ENCODE measurements at places on chromosomes 4 and X.
A peak's percentile ranks its signal among the peaks of the same experiment; 100 is the strongest.

- no peak for DNase-seq
Observed at GRCh38 chrX:132843363-132843762, 115.1 kb downstream of the HS6ST2 start.

GRCh38 chr4:173076903-173077634 is 91.5 kb upstream of the GALNT7 start:
- no peak for DNase-seq

GRCh38 chrX:136639506-136640176 is 8.3 kb upstream of the CD40LG start:
- no peak for DNase-seq

GRCh38 chr4:6991771-6992557 is 51.2 kb upstream of the TADA2B start:
- DNase-seq = peak; percentile 35

DNA sequence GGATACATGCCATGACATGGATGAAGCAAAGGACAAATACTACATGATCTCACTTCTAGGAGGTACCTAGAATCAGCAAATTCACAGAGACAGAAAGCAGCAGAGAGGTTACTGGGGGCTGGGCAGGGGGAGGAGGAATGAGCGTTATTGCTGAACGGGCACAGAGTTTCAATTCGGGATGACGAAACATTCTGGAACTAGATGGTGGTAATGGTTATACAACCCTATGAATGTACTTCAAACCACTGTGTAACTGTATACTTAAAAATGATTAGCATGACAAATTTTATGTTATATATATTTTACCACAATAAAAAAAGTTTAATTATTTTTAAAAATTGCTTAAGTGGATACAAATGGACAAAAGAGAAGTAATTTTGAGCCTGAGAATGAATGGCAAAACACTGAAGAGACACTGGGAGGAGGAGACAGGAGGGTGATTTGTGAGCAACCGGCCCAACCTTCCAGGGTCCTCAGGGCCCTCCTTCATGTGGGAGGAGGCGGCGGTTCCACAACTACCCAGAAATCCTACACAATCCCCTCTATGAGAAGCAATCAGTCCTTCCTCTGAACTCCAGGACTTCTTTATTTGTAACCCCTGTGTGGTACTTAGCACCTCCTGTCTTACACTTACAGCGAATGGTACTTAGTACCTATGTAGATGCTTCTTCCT is 14.1 kb downstream of the ACSL1 start:
- no peak for DNase-seq

DNA sequence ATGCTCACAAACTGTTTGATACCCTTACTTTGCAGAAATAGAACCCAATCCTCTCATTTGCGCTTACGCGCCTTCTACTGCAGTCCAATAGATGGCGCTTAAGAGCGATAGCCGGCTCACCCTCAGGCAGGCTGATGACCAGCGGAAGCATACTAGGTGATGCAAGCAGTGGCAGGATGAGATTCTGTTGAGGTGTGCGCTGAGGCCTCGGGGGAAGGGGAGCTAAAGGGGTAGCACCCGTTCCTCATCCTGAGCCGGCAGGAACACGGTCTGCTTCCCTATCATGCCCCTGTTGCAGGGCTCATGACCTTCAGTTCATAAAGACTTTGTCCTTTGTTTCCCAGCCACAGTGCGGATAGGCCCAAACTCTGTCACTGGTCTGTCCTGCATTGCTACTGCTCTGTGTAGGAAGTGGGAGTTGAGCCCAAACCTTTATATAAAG is 628.9 kb downstream of the TLL1 start:
- no peak for DNase-seq

- DNase-seq = no peak
Observed at GRCh38 chr4:13496605-13497004, 12.5 kb upstream of the RAB28 start.

- no peak for DNase-seq
Observed at GRCh38 chr4:156766846-156767245, 204.8 kb downstream of the PDGFC start.

DNA sequence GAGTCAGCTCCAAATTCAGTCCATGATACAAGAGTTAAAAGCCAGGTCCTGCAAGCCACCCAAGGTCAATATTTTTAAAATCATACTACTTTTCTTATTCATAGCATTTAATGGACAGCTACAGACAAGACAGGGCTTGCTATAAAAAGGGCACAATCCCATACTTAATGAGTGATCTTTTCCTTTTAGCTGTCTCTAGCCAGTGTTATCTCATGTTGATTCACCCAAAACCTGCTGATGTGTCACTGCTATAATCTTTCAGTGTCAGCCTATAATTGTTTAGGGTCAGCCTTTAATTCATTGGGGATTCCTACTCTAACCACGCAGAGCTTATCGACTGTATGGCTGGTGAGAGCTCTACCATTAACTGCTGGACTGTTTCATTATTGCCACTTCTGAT is 51.2 kb upstream of the HCCS start:
- DNase-seq = no peak

- DNase-seq = no peak
Observed at GRCh38 chr4:38752372-38752940, 30.3 kb downstream of the TLR10 start.

DNA sequence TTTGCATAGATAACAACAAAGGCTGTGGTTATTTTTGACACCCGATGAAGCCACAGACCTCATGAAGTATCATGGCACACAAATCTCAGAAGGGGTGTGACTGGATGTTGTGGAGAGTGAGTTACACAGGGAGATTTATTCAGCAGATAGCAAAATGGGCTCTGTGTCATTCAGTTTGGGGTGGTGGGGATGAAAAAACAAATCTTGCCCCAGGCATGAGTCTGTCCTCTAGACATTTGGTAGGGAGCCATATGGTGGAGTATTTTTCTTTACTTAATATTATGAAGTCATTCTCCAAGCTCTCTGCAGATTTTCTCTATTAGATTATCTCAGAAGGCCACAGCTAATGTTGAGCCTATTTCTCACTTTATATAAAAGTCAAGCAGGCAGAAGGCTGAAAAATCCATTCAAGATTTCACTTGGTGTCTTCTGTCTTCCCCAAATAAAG is 277.1 kb upstream of the TENM3 start:
- no peak for DNase-seq

DNA sequence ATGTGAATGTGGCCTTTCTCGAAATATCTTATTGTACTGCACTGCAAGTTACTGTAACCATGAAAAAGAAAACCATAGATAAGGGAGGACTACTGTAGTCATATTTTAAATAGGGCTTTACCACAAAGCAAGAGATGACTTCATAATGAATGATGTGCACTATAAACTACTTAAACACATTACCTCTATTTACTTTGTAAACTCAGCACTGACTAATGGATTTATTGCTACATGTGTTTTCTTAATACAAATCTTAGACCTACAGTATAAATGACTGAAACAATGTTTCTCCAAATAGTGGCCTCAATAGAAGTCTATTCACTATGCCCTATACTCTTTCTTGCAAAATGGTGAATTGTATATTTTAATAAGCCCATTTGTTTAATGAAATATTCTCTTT is 61.1 kb downstream of the HDX start:
- DNase-seq = no peak

- DNase-seq = no peak
Observed at GRCh38 chrX:23939203-23939602, 31.4 kb downstream of the CXorf58 start.

- DNase-seq = peak; percentile 75
Observed at GRCh38 chr4:30770049-30770549, 49.9 kb downstream of the PCDH7 start.

DNA sequence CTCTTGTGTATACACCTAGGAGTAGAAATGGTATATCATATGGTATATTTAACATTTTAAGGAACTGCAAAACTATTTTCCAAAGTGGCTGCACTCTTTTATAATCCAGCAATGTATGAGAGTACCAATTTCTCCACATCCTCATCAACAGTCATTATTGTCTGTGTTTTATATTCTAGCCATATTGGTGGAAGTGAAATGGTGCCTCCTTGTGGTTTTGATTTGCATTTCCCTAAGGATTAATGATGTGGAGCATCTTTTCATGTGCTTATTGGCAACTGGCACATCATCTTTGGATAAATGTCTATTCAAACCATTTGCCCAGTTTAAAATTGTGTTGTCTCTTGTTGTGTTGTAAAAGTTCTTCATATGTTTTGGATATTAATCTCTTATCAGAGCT is 9.6 kb downstream of the BMP15 start:
- DNase-seq = no peak

DNA sequence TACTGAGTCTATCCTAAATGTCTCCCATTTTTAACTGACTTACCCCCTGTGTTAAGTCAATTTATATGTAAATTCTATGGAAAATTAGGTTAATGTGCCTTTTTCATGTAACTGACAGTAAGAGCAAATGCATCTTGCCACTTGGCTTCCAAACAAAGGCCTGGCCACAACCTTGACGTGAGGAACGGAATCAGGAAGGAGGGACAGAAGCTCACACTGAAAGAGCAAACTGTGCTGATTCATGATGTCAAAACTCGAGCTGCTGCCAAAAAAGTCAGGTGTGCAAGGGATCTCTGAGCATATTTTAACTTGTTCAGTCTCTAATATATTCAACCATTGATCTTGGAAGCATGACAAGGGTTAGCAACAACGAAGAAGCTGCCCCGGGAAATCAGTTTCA is 35.8 kb downstream of the GPM6A start:
- no peak for DNase-seq

DNA sequence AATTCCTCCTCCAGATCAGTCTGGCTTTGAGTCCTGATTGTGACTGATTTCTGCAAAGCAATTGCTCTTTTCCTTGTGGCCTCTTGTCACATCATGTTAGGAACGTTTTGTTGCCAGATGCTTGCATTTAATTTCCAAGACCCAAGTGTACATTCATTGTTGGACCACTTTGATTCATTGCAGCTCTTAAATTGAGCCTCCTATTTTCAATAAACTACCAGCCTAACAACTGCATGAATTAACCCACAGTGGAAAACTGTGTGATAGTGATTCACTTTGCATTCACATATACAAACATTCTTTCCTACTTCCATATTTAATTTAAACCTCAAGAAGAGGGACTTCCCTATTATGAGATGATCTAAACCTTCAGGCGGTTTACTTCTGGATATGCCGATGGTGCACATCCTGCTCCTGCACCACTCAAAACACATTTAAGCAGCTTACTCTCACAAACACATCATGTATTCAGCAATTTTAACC is 118.4 kb downstream of the AFF1 start:
- no peak for DNase-seq

GRCh38 chrX:48616576-48616975 is 19.3 kb downstream of the WDR13 start:
- no peak for DNase-seq

GRCh38 chr4:78293821-78294301 is 236.7 kb downstream of the FRAS1 start:
- DNase-seq = peak; percentile 23

- DNase-seq = no peak
Observed at GRCh38 chrX:10242026-10242425, 85.3 kb downstream of the CLCN4 start.

DNA sequence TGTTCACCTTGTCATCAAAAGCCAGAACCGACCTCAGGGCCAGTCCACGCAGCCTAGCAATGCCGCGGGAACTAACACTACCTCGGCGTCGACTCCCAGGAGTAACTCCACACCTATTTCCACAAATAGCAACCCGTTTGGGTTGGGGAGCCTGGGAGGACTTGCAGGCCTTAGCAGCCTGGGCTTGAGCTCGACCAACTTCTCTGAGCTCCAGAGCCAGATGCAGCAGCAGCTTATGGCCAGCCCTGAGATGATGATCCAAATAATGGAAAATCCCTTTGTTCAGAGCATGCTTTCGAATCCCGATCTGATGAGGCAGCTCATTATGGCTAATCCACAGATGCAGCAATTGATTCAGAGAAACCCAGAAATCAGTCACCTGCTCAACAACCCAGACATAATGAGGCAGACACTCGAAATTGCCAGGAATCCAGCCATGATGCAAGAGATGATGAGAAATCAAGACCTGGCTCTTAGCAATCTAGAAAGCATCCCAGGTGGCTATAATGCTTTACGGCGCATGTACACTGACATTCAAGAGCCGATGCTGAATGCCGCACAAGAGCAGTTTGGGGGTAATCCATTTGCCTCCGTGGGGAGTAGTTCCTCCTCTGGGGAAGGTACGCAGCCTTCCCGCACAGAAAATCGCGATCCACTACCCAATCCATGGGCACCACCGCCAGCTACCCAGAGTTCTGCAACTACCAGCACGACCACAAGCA is 898 bp downstream of the UBQLN2 start:
- DNase-seq = no peak

GRCh38 chr4:108772402-108772801 is 9.5 kb upstream of the ETNPPL start:
- no peak for DNase-seq

- DNase-seq = no peak
Observed at GRCh38 chr4:148795156-148795864, 353.1 kb upstream of the NR3C2 start.

GRCh38 chr4:40963897-40964478 is 214.2 kb downstream of the NSUN7 start:
- DNase-seq = no peak

GRCh38 chrX:31711166-31711565 is 639.3 kb upstream of the FTHL17 start:
- no peak for DNase-seq

DNA sequence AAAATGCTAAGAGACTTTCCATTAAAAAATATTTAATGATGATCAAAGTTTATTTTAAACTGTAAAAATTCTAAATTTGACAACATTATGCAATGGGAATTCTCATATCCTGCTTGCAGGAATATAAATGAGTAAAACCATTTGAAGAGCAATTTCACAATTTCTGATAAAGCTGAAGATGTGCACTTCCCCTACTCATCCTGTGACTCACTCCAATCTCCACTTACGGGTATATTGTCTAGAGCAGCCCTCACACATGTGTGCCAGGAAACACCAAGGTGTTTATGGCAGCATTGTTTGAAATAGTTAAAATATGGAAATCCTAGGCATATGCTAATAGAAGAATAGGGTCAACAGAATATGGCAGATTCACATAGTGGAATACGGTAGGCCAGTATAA is 158.4 kb downstream of the PDHA2 start:
- no peak for DNase-seq

DNA sequence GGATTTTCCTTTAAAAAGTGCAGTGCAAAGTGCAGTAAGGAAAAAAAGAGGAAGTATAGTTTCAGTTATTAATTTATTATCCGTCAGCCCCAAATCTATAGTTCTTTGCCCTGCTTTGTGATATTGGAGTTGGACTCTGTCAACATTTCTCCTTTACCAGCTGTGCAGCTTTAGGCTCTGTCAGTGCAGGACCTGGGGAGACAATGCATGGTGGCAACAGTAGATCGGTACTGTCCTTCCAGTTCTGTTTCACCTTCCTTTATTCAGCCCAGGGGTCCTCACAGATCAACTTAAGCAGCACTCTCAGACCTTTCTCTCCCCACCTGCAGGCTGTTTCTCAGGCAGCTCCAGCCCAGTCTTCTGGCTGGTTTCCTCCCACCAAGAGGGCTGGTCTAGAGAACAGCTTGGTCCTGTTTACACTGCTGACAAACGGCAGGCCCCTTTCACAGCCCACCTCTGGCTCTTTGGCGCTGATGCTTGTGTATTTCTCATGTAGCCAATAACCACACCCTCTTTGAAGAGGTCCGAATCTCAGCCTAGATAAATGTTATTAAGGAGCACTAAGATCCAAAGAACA is 71.6 kb downstream of the MCUB start:
- no peak for DNase-seq

- DNase-seq = no peak
Observed at GRCh38 chr4:97238956-97239666, 904.2 kb downstream of the STPG2 start.
